ENCODE measurements at places on chromosomes 5 and 9. TPM values are rescaled to one million over a fixed set of nuclear protein-coding genes. Genes with fewer than 3 reads are reported as not detected.

Gene AJM1
- 3.2 TPM for total RNA-seq

Gene ARID3C
- total RNA-seq, result 0.44 TPM

Gene ARSI
- not detected for total RNA-seq

GRCh38 chr9:84856181-84856632 lies 186.7 kb downstream of the NTRK2 start:
- DNase-seq, result no peak

DNA sequence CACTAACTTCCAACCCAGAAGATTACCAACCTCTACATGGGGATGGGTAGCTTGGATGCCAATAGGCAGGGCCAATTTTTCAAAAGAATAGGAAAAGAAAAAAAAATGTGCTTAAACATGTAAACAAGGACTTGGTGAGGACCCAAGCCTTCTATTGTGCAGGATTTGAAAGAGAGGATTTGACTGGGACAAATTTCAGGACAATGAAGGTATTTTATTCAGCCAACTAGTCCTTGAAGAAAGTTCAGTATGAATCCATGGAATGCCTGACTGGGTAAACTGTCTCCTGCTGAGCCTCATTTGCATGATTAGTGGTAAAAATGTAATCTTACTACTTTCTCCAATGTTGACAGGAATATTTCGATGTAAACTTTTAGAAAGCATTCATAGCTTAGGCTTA lies 192.5 kb upstream of the RORB start:
- DNase-seq, result no peak

Gene ADAMTS12
- not detected for total RNA-seq

Gene COL23A1
- total RNA-seq, result 0.28 TPM

- DNase-seq, result no peak
These were observed 72.6 kb upstream of the PALM2AKAP2 start for GRCh38 chr9:109707355-109707754.

DNA sequence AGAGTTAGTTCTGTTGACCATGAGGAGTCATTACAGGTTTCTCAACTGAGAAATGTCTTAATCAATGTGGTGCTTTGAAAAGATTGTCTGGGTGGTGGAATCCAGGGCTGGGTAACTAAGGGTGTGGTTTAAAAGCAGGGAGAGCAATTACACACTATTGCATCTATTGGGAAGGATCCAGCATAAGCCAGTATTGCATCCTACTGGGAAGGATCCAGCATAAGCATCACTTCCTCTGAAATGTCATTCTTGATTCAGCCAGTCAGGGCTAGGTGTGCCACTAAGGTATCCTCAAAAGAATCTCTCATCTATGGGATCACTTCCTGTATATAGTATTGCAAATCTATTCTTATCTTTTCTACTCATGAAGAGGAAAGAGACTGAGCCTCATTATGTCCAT lies 38.6 kb downstream of the ELOVL7 start:
- no peak for DNase-seq

Data from CD8-positive, alpha-beta memory T cell (primary cell).